ENCODE measurements at places on chromosomes 11 and 22.

- no peak for DNase-seq
Observed at GRCh38 chr11:61495801-61496601, 12.5 kb upstream of the LRRC10B start.

- DNase-seq: no peak
Observed at GRCh38 chr22:31447337-31447736, 42.3 kb downstream of the EIF4ENIF1 start.

DNA sequence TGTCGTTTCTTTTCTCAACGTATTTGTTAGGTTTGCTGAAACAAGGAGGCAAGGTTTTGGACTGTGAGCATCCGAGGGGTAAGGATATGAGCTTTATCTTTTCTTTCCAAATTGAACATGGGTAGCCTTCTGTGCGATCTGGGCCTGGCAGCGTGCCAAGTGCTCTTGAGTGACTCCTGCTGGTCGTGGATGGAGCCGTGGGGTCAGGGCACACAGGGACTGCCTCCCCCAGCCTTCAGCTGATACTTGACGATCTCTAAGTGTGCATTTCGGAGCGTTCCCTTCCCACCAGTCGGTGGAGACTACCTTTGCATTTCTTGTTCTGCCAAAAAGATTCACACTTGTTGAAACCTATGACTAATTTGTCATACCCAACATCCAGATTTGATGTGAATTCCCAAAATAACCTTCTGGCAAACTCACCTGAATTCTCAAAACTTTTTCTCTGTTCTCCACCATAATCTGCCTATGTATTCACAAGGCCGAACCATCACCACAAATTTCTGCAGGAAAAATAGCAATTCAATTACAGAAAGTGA, 40.1 kb upstream of the CLMP start:
- DNase-seq: no peak

GRCh38 chr11:126499131-126499752, 143.8 kb downstream of the ST3GAL4 start:
- DNase-seq: no peak

DNA sequence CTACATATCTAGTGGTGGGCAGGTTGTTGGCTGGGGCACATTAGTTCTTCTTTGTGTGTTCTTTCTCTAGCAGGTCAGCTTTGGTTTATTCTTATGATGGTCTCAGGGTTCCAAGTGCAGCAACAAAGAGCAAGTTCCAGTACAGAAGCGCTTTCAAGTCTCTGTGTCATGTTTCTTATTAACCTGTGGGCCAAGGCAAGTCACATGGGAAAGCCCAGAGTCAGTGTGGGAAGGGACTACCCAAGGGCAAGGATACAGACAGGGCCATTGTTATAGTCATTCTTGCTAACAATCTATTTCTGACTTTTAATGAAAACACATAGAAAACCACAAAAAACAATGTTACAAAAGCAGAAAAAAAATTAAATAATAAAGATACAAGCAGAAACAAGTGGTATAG, 754.6 kb downstream of the TBC1D22A start:
- no peak for DNase-seq

GRCh38 chr11:124867700-124868099, 2.5 kb downstream of the ROBO3 start:
- DNase-seq: no peak
